ENCODE measurements at places on chromosomes 4 and X.

- no peak for DNase-seq
Observed at GRCh38 chrX:1491851-1492349, 39.2 kb upstream of the ASMTL start.

DNA sequence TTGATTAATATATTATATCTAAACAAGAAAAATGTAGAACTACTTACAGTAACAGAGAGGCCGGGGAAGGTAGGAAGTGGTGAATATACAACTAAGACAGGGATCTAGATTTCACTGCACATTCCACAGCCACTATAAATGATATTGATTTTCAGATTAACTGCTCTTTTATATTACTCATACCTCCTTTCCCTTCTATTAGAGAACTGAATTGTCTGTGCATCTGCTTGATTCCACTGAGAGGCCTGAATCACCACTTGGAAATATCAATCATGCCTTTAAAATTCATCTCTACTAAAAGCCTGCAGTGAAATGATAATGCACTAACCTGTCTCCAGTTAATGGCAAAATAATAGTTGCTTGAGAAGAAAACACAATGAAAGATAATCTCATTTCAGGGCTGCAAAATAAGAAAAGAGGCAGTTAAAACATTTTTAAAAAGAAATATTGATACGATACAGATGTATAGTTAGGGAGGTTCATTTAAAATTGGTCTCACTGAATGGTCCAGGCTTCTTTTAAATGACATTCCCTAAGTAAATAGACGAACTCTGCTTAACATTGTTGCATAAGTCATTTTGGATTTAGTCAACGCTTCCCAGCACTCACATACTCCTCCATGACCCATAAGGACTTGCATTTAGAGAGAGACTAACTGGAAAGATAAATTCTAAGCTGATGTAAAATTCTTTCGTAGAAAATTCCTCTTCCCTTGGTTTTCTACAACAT, 3.8 kb downstream of the ANTXR2 start:
- no peak for DNase-seq

GRCh38 chrX:65136424-65136823, 160.2 kb upstream of the ZC4H2 start:
- no peak for DNase-seq

GRCh38 chrX:44544036-44544435, 1.4 kb upstream of the FUNDC1 start:
- no peak for DNase-seq

- no peak for DNase-seq
Observed at GRCh38 chr4:153887217-153887616, 98.3 kb upstream of the SFRP2 start.

- no peak for DNase-seq
Observed at GRCh38 chr4:145839151-145839550, 99.5 kb downstream of the ZNF827 start.

- DNase-seq = no peak
Observed at GRCh38 chr4:167218022-167218608, 16.2 kb downstream of the SPOCK3 start.

- no peak for DNase-seq
Observed at GRCh38 chrX:132442691-132443090, 46.1 kb downstream of the MBNL3 start.

- DNase-seq = no peak
Observed at GRCh38 chrX:103847174-103847870, 15.3 kb upstream of the RAB9B start.

DNA sequence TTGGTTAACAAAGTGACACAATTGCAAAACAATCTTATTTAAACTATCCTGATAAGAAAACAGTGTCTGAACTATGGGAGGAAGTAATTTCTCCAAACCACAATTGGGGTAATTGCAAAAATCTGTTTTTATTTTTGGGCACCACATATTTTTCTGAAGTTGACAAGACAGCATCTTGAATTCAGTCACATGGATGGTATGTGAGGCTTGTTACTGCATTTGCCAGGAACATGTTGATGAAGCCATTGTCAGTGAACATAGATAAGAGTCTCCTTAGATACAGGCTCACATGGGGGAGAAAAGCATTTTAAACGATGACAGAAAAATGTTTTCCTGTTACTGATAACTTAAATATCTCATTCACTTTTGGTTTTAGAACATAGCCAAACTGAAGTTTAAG, 5.5 kb upstream of the USP53 start:
- no peak for DNase-seq

Data from AG04449 (cell line).